ENCODE measurements at places on chromosomes 5 and 9. TPM values are rescaled to one million over a fixed set of nuclear protein-coding genes. Genes with fewer than 3 reads are reported as not detected.

Gene PCDHA6
- total RNA-seq, result 0.22 TPM

Gene PTGES2
- total RNA-seq, result 68.9 TPM

Gene IL13
- total RNA-seq, result not detected

Gene PTPRD
- total RNA-seq, result not detected

Gene ANKS6
- 14.4 TPM for total RNA-seq

Gene CENPK
- total RNA-seq, result 17.2 TPM

Gene DRD1
- total RNA-seq, result not detected

Gene FOXD1
- 50.0 TPM for total RNA-seq

Gene ZNF366
- not detected for total RNA-seq

Gene PCDHB3
- 1.1 TPM for total RNA-seq

Gene DNAH5
- 1.4 TPM for total RNA-seq

Gene TNFSF15
- not detected for total RNA-seq

Gene SLC6A19
- not detected for total RNA-seq

Gene PCDHB14
- 4.3 TPM for total RNA-seq

Gene CCL27
- total RNA-seq, result not detected

Gene TTC23L
- not detected for total RNA-seq

Gene PIP5KL1
- total RNA-seq, result 5.5 TPM

Gene CDKN2B-AS1
- total RNA-seq, result 4.1 TPM

Gene GADD45G
- not detected for total RNA-seq

Gene NCS1
- 33.0 TPM for total RNA-seq

Gene FGF1
- 13.8 TPM for total RNA-seq

Gene AGXT2
- total RNA-seq, result not detected

Gene LHFPL2
- 14.4 TPM for total RNA-seq

Gene SLC46A2
- total RNA-seq, result not detected

Gene SGCD
- total RNA-seq, result 67.0 TPM

Gene BRIX1
- total RNA-seq, result 39.7 TPM

Gene OR13C8
- not detected for total RNA-seq

Gene FBXL7
- 8.7 TPM for total RNA-seq

Gene PCDHB4
- total RNA-seq, result 0.22 TPM

Gene CCDC180
- total RNA-seq, result 0.11 TPM

Gene RANBP17
- total RNA-seq, result 3.8 TPM

Gene NRARP
- 0.32 TPM for total RNA-seq

Gene FOXD4L5
- total RNA-seq, result not detected

Gene SARDH
- 2.4 TPM for total RNA-seq

Gene N4BP3
- 0.32 TPM for total RNA-seq

Gene IL4
- total RNA-seq, result not detected

Gene SEMA6A
- not detected for total RNA-seq

Gene DHX29
- 35.8 TPM for total RNA-seq

Gene IFNK
- total RNA-seq, result not detected

Gene NAIP
- total RNA-seq, result 6.3 TPM

All from GM23248 (cell line).